NCI-H1092 (cell line): ENCODE measurements at places on chromosomes 11 and 22.

DNA sequence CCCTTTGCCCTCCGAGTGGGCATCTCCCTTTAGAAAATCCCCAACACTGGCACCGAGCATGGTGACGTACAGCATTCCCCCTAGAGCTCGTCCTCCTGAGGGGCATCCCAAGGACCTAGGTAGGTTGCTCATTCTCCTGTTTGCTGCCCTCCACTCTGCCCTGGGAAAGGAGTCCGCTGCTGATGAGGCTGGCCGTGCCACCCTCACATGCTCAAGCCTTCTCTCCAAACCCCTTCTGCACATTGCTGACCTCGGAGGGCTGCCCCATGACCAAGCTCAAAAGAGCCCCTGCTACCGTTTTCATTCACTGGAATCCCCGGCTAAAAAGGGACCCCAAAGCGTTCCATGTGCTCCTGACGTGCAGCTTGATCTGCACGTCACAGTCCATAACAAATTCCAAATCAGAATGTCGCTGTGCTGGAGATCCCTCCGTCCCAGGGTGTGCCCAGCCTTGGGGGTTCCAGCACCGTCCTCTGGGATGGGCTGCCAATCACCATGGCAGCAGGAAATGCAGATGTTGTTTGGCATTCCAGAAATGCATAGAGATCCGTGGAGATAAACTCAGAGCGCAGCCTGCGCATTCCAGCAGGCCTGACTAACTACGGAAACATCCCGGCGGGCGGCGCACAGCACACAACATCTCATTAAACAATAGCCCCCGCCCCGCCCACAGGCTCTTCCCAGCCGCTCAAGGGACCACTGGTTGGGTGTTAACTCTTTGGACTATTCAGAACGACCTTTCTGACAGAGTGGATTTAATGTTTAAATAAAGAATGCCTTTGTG is 26.3 kb upstream of the GNB1L start:
- no peak for DNase-seq

DNA sequence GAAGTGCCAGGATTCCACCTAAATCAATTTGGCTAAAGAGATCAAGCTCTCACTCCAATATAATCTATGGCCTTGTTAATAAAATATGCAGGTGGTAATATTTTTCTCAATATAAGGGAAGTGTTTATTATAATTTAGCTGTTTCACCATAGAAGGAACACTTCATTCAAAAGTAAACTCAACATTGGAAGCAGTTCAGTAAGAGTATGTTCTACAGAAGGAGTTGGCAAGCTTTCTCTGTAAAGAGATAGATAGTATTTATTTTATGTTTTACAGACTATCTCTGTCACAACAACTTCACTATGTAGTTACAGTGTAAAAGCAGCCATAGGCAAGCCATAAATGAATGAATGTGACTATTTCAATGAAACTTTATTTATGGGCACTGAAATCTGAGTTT is 313.6 kb upstream of the ANO3 start:
- DNase-seq, result no peak

DNA sequence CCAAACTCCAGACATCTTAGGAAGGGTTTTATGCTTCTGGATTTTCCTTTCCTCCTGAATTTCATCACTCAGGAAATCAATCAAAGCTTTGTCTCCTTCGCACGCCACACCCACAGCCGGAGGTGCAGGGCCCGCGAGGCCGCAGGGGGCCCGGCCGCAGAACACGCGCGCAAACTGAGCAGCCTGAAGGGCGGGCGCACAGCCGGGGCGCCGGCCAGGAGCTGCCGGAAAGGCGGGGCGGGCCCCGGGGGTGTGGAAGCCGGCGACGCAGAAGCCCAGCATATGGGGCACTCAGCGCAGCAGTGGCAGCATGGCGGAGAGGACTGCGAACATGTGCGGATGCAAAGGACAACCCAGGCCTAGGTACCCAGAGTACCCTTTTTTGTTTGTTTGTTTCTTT is 33.1 kb upstream of the SPTBN2 start:
- DNase-seq, result no peak

DNA sequence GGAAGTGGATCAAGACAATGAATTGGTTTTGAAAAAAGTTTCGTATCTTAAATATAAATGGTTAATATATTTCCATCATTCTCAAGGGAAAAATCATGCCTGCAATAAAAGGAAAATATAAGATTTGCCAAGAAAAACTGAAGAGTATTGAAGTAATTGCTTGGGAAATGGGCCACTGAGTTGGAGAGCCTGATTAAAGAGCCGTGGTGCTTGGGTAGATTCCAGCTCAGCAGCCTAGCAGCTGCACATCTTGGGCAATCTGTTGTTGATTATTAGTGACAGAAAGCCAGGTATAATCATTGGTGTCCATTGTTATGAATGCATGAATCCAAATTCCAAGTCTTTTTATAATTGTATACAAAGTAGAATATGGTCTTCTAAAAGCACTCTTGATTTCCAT is 800.9 kb upstream of the CHORDC1 start:
- DNase-seq, result no peak

DNA sequence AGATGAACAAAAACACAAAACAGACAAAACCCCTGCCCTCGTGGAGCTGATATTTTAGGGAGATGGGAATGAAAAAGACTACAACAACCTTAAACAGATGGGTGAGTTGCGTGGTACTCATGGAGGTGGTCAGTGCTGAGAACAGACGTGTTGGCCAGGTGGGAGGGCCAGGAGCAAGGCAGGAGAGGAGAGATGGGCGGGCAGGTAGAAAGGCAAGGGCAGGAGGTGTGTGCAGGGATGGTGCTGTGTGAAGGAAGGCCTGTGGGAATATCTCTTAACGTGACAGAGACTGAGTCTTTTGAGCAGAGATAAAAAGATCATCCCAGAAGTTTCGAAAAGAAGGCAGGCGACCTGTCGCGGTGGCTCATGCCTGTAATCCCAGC is 7.0 kb downstream of the GAL start:
- DNase-seq, result no peak

GRCh38 chr11:134048028-134048427 is 20.8 kb upstream of the JAM3 start:
- DNase-seq, result no peak

- no peak for DNase-seq
Measured at GRCh38 chr22:38032681-38033521, 24.3 kb upstream of the PICK1 start.

GRCh38 chr11:134289167-134289566 is 13.0 kb downstream of the GLB1L3 start:
- DNase-seq, result no peak

DNA sequence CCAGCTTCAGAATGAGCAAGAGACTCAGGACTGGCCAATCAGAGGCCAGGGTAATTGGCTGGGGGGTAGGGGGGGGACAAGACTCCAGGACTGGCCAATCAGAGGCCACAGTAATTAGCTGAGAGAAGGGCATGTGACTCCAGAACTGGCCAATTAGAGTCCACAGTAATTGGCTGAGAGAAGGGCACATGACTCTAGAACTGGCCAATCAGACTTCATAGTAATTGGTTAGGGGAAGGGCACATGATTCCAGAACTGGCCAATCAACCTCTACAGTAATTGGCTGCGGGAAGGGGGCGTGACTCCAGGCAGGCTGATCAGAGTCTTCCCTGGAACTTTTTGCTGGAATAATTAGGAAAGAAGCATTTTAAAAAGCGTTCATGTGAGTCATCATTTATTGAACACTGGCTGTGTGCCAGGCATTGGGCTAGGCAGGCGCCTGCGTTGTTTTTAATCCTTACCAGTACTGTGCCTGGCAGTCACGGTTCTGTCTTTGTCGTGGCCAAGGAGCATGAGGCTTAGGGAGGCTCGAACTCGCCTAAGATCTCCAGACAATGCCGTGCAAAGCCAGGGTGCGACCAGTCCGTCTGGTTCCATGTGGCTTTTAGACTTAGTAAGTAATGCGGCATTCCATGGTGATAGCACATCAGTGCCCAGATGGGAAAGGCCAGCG is 508.1 kb downstream of the TBC1D22A start:
- no peak for DNase-seq

GRCh38 chr22:39972641-39973040 is 12.4 kb downstream of the TMA7B start:
- no peak for DNase-seq

GRCh38 chr11:93220078-93220477 is 22.3 kb upstream of the SLC36A4 start:
- DNase-seq, result no peak

GRCh38 chr11:64933935-64934681 is 1.6 kb downstream of the GPHA2 start:
- DNase-seq, result no peak

DNA sequence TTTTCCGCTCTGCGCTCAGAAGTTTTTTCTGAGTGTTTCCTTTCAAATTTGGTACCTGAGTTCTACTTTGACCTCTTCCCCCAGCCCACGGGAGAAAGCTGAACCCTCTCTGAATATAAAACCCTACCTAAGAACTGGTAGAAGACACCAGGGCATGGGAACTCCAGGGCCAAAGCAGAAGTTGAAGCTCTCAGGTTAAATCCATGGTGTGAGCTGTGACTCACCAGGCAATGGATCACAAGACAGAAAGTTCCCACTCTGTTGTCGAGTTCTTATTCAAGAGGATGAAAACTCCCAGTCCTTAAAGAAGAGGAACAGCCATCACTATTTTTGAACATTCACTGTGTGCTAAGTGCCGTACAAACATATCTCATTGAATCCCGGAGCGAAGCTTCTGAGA is 8.9 kb downstream of the TMEM218 start:
- DNase-seq, result no peak

DNA sequence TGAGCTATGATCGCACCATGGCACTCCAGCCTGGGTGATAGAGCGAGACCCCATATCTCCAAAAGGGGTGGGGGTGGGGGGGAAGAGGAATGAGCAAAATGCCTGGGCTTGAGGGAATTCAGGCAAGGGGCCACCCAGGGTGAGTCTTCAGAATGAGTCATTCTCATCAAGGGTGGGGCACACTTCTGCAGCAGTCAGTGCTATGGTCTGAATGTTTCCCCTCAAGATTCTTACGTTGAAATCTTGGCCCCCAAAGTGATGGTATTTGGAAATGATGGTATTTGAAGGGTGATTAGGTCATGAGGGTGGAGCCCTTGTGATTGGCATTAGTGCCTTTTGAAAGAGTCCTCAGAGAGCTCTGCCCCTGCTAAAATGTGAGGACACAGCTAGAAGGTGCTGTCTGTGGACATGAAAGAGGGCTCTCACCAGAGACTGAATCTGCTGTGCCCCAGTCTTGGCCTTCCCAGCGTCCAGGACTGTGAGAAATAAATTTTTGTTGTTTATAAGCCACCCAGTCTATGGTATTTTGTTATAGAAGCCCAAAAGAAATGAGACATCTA is 86.4 kb upstream of the THY1 start:
- DNase-seq, result no peak

DNA sequence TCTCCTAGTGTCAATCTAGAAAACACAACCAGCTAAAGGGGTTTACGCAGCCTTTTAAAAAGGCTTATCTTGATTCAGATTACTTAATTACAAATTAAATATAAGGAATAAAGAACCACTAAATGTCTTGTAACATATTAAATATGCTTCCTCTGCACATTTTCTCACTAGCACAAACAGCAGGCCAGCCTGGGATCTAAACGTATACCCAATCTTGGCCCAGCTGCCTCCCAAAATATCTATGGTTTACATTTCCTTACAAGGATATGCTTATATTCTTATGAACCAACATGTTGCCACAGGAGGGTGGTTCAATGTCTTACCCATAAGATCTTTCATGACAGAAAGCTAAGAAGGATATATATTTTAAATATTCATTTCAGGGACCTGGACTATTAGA is 7.7 kb downstream of the LGR4 start:
- no peak for DNase-seq

DNA sequence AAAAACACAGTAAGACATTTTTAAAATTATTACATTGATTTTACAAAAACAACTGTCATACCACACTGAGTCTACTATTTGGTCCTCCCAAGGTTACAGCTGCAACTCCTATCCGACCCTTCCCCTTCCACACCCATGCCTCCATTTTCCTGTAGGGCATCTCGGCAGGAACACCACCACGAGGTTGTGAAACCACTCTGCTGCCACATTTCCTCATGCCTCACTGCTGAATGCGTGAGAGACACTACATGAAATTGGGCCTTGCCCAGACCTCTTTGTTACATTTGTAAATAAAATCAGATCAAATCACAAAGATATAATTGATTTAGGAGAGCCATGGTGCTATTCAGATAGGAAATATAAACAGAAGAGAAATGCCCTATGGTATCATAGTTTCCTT is 2.0 kb downstream of the ARHGAP32 start:
- no peak for DNase-seq

DNA sequence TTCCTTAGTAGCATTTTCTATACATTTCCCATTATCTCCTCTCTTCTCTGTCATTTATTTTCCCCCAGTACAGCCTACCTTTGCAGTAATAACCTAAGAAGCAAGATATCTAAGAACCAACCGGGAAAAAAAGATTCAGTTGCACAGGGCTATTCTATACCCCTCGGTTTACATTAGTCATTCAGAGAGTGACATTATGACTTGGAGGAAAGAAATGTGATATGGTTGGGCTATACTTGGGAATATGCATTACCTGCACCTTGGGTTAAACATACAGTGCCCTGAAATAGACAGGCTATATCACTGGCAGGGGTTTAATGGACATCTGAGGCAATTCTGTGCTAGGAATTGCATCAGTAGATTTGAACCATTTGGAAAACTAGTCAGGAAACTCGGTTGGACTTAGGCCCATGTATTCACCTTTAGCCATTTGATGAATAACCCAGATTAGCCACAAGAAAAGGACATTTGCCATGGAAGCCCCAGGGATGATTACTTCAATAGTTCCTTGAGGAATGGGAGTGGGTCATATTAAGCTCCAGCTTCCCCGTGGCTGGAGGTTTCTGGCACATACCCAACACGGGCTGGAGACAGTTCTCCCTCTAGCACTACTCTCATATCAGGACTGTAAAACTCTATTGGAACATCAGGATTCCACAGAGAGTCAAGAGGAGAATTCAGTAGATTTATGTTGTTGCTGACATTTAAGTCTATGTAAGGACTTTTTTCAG is 973.2 kb downstream of the NTM start:
- no peak for DNase-seq

DNA sequence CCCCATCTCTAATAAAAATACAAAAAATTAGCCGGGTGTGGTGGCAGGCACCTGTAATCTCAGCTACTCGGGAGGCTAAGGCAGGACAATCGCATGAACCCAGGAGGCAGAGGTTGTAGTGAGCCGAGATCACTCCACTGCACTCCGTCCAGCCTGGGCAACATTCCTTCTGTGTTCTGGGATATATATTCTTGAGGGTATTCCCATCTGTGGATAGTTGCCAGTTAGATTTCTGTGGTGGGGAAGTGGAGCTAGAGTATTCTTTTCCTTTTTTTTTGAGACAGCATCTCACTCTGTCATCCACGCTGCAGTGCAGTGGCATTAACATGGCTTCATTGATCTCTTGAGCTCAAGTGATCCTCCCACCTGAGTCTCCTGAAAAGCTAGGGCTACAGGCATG is 9.1 kb upstream of the ZNF74 start:
- no peak for DNase-seq

GRCh38 chr11:66950112-66950535 is 8.1 kb downstream of the PC start:
- no peak for DNase-seq

GRCh38 chr11:65803797-65804492 is 17.1 kb downstream of the OVOL1 start:
- no peak for DNase-seq

GRCh38 chr11:108654994-108655631 is 9.8 kb upstream of the DDX10 start:
- DNase-seq, result peak; percentile 4
